Activated CD4-positive, alpha-beta T cell treated with anti-CD3 and anti-CD28 coated beads, Interleukin-2, Interleukin-6, amounts not matched to agents 100 ng/mL and 50 ng/mL, durations not matched to agents 16 hours and 8 hours (primary cell): ENCODE measurements at places on chromosomes 4 and X.

GRCh38 chr4:77089866-77090265 lies 14.1 kb upstream of the CCNI start:
- DNase-seq = no peak

GRCh38 chr4:175470131-175470530 lies 341.9 kb downstream of the GPM6A start:
- DNase-seq = no peak

DNA sequence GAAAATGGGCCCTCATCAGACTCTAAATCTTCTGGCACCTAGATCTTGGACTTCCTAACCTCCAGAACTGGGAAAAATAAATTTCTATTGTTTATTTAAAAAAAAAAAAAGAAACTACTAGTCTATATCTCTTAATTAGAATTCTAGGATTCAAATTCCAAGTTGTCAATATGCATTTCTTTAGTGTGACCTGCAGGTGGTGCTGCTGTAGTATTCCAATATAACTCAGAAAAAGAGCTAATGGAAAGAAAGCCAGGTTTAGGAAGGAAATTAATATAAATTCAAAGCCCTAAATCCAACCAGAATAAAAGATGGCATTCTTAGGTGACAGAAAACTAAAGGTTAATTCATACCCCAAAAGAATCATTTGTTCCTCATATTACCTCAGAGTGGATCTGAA lies 80.0 kb upstream of the NALF2 start:
- no peak for DNase-seq

- no peak for DNase-seq
Measured at GRCh38 chr4:33171873-33172525, 2451.8 kb downstream of the PCDH7 start.

GRCh38 chr4:159117968-159118367 lies 15.1 kb downstream of the RAPGEF2 start:
- no peak for DNase-seq

GRCh38 chr4:77930154-77930639 lies 67.6 kb downstream of the MRPL1 start:
- DNase-seq = no peak

- DNase-seq = no peak
Measured at GRCh38 chr4:6727081-6727942, 11.3 kb downstream of the BLOC1S4 start.

- DNase-seq = no peak
Measured at GRCh38 chr4:48409203-48409602, 67.9 kb downstream of the SLAIN2 start.

GRCh38 chr4:9841072-9841471 lies 59.6 kb downstream of the DRD5 start:
- no peak for DNase-seq

DNA sequence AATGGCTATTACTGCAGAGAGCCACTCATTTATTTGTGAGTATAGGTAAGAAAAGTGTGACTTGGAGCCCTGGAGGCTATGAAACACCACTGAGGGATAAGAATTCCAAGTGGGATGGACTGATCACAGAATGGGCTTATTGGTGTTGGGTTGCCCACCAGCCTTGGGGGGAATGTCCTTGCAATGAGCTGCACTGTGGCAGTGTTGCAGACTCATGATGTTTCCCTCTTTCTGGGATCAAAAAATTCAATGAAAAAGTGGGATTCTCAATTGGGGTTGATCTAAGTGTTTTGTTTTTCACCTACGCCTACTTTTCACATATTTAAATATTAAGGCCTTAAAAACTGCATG lies 1024.5 kb upstream of the PCDH10 start:
- DNase-seq = no peak
